Memory B cell (primary cell): ENCODE measurements at places on chromosomes 1 and 21.

- DNase-seq = no peak
These were observed 72.0 kb downstream of the SWT1 start for GRCh38 chr1:185228979-185229378.

DNA sequence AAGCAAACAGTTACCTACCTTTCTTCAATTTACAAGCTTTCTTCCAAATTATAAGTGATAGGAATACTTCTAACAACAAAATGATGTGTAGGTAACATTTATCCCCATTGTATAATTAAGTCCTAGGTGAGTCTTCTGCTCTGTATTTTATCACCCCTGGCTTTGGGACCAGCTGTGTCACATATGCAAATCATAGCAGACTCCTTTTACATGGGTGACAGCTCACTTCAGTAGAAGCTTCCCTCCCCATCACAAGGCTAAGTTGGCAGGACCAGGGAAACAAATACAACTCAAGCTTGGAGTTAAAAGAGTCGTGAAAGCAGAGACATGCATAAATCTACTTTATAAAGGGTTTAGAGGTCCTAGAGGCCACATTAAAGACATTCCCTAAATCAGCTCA, 121.1 kb upstream of the RUNX1 start:
- DNase-seq = no peak

DNA sequence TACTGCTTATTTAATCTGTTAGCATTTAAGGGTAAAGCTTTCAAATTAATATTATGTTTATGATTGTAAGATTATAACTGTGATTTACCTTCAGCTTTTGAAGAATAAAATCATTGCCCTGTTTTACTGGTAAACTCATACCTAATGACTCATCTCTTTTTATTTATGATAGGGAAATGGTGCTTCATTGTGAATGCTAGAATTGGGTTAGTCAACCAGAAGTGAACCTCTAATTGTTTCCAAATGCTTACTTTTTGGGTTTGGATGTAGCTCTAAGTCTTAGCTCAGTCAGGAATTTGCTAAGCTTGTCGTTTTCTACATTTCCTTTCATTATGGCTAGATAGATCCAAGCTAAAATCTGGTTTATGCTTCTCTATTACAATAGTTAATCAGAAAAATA, 59.4 kb downstream of the SLC30A7 start:
- DNase-seq = no peak

DNA sequence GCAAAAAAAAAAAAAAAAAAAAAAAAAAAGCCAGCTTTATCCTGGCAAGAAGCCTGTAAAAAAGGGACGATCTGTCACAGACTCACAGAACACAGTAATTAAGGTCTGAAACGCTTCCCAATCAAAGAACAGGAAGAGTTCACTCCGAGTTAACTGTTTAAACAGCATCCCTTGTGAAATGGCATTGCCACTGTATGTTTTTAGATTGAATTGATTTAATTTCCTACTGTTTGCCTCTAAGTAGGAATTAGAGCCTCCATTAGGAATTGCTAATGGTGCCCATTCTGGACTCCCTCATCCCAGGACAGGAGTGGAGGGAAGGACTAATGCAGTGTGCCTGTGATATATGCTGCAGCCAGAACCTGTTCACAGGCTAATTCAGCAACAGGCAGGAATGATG, 370.8 kb downstream of the RWDD3 start:
- DNase-seq = no peak

GRCh38 chr1:87763483-87763882, 434.8 kb downstream of the LMO4 start:
- DNase-seq = no peak

DNA sequence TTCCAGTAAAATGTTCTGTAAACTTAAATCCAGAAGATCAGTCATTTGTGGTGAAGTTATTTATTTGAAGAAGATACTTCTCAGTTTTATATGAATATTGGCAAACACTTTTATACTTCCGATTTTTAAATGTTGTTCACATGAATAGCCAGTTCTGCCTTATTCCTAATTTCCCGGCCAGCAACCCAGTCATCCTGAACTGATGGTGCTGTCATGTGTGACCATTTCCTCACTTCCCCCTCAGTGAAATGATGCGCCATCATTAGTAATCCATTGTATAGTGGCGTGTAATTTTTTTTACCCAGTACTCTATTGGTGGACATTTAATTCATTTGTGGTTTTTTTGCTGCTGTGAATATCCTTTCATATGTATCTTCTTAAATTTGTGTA, 16.4 kb downstream of the GPSM2 start:
- no peak for DNase-seq

GRCh38 chr21:39136711-39137110, 46.5 kb downstream of the PSMG1 start:
- DNase-seq = no peak

DNA sequence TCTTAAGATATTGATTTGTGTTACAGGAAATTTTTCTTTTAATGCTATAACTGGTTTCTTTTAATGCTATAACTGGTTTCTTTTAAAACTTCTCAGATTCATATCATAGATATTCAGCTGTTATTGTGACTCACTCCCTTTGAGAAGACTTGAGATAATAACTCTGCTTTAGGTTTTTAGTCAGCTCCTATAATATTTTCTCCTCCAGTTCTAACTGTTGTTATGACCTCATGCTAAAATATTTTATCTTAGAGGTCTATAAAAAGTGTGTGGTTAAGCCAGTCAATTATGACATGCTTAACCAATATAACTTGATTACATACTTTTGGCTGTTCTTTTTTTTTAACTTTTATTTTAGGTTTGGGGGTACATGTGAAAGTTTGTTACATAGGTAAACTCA, 280.2 kb downstream of the PTGER3 start:
- no peak for DNase-seq

DNA sequence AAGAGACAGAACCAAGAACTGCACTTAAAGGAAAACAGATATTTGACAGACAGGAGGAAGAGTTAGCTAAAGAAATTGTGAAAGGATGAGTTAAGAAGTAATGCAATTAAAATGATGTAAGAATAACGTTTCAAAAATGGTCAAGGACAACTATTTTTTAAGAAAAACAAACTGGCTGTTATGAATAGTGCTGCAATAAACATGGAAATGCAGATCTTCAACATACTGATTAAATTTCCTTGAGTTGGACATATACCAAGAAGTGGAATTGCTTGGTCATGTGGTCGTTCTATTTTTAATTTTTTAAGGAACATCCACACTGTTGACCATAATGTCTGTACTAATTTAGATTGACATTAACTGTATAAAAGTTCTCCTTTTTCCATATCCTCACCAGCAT, 23.1 kb upstream of the PHTF1 start:
- DNase-seq = no peak

GRCh38 chr1:58839147-58839795, 55.4 kb upstream of the JUN start:
- no peak for DNase-seq

GRCh38 chr1:221718381-221719277, 23.3 kb downstream of the DUSP10 start:
- no peak for DNase-seq

DNA sequence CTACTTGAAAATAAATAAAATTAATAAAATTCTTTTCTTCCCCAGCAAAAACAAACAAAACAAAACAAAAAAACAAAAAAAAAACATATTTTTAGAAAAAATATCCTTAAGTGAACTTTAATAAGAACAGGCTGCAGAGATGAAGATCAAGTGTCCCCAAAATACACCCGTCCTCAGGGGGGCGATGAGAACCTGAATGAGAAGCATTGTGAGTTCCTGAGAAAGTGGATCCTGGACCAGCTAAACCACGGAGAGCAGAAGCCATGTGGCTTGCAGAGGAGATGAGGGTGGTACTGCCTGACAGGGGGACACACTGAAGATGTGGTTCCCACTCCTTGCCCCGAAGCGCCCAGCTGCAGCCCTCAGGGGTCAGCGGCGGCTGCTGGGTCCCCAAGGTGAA, 89.3 kb downstream of the ITPKB start:
- no peak for DNase-seq

DNA sequence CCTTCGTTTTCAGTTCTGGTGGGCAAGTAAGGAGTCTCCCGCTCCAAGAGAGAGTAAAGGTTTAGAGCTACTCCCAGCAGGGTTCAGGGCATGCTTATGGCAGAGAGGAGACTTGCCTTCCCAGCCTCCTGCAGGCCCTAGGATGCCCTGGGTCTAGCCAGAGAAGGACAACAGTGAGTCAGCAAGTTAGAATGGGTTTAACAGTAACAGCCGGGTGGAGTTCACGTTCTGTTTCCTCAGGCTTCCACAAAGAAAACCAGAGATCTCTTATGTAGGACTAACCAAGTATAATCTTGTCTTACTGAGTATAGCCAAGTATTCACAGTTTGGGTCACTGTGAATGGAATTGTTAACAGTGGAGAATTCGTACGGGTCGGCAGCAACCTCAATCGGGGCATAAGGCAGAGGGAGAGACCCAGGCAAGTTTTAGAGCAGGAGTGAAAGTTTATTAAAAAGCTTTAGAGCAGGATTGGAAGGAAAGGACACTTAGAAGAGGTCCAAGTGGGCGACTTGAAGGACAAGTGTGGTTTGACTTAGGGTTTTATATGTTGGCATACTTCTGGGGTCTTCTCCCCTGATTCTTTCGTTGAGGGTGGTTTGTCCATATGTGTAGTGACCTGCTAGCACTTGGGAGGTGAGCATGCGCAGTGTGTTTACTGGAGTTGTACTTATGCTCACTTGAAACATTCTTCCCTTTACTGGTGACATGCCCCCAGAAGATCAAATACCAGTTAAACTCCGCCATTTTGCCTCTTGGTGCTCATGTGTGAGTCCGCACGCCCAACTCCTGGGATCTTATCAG, 4.5 kb downstream of the OVAAL start:
- no peak for DNase-seq

DNA sequence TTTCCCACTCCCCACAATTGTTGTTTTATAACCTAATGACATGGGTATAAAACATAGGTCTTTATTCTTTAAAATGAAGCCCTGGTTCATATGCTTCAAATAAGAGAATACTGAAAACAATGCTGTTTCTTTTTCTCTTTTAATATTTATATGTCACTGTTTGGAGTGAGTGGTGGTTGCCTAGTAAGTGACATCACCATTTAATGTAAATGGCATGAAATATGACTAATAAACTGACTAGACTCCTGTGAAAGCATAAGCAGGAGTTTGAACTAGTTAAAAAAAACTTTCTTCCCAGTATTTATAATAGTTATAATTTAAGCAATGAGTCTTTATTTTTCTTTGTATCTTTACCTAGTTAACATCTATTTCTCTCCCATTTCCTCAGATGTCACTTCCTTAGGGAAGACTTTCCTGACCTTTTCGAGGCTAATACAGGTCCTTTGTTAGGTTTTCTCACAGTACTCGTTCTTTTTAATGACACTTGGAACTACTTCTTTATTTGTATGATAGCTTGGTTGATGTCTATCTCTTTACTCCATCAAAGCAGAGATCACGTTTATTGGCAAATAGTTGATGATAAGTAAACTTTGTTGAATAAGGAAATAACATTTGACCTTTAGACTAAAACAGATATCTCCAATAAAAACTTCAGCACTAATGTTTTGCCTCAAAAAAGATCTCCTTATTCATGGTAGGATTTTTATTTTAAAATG, 105.4 kb upstream of the PDC start:
- DNase-seq = no peak

DNA sequence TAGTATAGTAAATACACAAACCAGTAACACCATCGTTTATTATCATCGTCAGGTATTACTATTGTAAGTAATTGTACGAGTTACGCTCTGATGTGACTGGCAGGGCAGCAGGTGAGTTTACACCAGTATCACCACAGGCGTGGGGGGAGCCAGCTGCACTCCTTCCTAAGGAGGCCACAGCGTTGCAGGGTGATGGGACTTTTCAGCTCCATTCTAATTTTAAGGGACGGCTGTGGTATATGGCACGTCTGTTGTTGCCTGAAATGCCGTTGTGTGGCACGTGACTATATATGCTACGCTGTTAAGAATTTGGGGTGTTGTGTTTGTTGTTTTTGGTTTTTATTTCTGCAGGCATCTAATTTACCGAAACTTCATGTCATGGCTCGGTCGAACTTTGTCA, 164.8 kb upstream of the COL6A1 start:
- DNase-seq = no peak

DNA sequence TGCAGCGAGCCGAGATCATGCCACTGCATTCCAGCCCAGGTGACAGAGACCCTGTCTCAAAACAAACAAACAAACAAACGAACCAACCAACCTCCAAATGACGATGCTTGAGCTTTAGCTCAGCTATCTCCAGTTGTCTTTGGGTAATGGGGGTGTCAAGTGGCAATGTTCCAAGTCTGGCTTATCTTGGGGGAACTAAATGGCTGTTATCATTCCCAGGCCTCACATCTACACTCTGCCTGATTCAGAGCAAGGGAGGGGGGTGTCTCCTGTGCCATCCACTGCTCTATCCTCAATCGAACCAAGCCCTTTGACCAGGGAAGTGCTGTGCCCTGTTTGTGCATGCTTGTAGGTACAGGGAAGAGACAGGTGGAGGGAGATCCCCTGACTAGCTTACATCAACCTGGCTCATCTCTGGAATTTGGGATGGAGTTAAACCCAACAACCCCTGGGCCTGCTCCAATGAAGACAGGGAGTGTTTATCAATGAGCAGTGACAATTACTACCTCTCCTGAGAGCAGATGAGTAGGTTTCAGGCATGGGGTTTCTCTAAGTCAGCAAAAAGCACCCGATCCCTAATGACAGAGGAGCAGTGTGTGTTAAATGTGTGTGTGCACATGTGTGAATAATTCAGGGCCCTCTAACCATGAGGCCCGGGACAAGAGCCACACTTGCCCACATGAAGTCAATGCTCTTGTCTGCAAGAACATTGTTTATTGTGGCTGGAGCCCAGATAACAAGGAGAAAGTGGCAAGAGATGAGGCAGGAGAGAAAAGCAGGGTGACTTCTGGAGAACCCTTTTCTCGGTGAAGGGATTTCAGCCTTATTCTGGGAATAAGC, 20.3 kb upstream of the IL6R start:
- no peak for DNase-seq

GRCh38 chr1:64114012-64114525, 89.4 kb upstream of the UBE2U start:
- no peak for DNase-seq

GRCh38 chr21:34915364-34915841, 133.7 kb downstream of the RUNX1 start:
- DNase-seq = no peak

DNA sequence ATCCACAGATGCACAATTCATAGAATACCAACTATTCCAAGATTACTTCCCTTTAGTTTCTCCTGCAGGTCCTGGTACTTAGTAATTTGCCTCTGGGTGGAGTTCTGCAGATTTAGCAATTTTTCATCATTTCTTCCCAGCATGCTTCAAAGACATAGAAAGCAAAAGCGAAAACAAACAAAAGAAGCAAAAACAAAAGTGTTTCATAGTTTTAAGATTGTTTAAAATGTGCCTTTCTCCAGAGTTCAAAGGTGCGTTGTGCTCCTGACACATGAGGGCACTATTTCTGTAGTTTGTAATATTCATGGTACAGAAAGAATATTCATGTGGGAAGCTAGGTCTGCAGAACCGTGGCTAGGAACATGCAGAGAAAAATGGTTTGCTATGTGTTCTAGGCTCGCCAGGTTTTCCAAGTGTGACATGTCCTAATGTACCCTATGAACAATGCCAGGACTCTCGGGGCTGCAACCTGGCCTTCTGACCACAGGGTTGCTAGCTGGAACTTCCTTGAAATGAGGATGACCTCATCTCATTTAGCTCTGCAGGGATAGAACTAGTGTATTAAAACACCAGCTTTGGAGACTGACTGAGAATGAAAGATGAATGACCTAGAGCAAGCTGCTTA, 30.0 kb upstream of the RCSD1 start:
- no peak for DNase-seq

GRCh38 chr1:111406321-111406768, 21.2 kb downstream of the OVGP1 start:
- peak; percentile 26 for DNase-seq
